ENCODE measurements at places on chromosomes 2 and 18.

DNA sequence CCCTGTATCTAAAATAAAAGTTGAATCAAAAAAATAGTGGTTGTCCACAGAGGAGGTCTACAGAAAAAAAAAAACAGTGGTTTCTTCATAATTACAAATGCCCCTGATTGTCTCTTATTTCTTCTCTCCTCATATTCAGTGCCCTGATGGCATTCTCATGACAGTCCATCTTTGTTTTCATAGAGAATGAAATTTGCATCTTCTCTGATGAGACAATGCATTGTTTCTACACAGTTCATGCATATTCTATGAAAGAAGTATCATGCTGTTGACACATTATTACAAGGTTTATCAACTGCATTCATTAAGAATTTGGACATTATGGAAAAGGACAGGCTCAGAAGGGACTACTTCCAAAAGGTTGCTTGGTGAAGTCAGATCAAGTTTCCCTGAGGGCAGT, 59.5 kb downstream of the LHCGR start:
- DNase-seq = no peak

DNA sequence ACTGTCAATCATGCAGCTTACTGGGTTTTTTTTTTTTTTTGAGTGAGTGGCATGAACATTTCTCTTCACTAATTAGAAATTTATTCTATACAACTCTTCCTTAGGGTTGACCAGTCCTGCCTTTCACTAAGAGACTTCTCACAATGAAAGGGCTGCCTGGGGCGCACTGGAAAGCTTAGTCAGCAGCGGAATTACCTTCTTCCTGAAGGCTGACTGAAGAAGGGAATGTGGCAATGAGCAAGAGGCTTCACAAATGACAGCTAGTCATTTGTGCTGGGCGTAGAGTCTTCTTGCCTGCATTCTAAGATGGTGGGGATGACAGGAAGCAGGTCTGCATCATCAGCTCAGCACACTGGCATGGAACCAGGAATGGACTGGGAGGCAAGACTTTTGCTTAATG, 15.6 kb upstream of the SCN3A start:
- DNase-seq = no peak

DNA sequence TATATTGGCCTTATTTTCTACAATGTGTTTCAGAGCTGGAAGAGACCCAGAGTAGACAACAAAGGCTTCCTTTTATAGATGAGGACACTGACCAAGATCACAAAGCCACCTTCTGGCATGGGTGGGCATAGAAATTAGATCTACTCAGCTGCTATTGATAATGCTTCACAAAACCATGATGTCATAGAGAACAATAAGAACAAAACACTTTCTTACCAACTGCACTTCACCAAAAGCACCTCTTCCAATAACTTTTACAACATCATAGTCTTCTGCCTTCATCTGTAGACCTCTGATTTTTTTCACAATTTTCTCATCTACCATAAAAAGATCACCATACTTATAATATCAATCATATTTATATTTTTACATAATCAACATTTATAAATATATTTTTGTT, 58.1 kb downstream of the ROCK2 start:
- no peak for DNase-seq

- DNase-seq = no peak
Measured at GRCh38 chr18:37787452-37787851, 221.9 kb upstream of the CELF4 start.

DNA sequence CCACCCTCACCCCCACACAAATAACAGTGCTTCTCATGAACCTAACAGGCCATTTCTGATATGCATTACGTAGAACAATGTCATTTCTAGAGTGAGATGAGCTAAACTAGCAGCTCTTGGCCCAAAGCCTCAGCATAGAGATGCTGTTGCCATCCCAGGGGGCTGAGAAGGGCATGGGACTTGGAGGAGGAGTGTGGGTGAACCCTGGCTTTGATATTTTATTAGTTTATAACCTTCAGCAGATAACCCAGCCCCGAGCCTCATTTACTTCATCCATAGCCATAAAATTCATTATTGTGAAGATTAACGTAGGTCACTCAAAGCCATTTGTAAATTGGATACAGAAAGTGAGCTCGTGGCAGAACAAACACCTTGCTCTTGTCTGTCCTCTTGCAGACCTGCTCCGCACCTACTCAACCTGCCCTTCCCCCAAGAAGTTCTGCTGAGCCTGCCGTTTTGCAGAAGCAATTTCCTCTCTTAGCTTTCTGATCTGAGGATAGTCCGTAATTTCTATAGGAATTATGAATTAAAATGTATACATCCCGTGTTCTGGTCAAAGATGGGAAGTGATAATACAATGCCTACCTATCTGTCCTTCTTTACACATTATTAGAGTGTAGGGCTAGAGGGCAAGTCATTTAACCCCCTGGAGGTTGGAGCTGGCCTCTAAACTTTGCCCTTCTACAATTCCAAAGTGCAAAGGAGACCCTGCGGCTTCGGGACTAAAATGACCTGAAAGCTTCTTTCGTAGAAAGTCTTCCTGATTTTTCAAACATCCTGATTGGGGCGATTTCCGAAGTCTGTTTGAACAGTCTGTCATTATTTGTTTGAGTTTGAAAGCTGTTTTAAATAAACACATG, 187.4 kb downstream of the BCL2 start:
- DNase-seq = no peak

DNA sequence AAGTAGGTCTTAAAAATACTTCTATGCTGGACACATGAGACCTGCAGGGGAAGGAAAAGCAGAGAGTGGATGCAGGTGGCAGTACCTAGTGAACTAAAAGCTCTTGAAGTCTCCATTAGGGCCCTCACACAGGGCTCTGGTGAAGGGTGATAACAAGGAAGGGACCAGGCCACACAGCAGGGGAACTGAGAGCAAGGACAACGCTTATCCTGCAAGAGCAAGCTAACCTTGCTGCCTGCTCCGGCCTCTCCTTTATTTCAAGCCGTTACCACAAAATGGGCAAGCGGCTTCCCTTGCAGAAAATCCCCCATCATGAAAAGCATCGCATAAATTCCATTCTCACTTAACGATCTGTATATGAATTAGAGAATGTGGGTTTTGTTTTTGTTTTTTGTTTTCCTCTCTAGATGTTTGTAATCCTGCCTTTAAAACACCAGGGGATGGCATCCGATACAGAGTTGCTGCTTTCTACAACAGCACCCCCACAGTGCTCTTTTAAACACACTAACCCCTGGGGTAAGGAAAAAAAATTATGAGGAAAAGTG, 64.5 kb downstream of the CACNB4 start:
- no peak for DNase-seq

DNA sequence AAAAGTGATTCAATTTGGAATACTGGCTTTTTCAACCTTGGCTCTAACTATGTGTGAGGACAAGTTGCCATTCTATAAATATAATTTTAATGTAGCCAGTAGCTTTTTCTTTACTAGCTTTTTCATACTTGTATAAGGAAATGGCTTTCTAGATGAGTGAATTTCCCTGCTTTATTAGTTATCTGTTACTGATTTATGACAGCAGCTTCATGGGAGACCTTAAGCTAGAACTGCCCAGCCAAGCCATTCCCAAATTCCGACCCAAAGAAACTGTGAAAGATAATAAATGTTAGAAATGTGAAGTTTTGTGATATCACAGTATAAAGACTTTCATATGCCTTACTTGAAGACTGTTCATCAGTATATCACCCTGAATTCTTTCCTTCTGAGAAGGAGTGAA, 32.3 kb downstream of the BABAM2 start:
- peak; percentile 93 for DNase-seq
